ENCODE measurements at places on chromosomes 7 and 10.

GRCh38 chr7:132548489-132549078 is 27.7 kb downstream of the PLXNA4 start:
- DNase-seq, result no peak

DNA sequence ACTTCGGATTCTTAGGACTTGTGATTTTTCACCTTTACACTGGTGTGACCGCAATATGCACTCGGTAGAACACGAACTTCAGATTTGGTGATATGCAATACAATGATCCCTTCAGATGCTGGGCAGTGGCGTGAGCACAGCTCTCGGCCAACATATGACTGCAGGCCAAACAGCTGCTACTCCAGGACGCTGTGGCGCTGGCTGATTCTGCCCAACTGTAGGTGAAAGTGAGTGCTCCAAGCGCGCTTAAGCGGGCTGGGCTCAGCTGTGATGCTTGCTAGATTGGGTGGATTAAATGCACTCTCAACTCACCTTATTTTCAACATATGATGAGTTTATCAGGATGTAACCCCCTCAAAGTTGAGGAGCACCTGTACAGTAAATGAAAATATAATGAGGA is 137.6 kb upstream of the RET start:
- DNase-seq, result no peak

- no peak for DNase-seq
These were observed at the start of gene EN2 for GRCh38 chr7:155458111-155458877. TSS of gene EN2 (plus strand) at chr7:155458129. CDS start at chr7:155458378, 249 bp downstream.

- DNase-seq, result no peak
These were observed 30.4 kb downstream of the MDFIC start for GRCh38 chr7:114952296-114952695.

Measured in AG04450 (cell line).